ENCODE measurements at places on chromosomes 6 and 20. TPM values are rescaled to one million over a fixed set of nuclear protein-coding genes. Genes with fewer than 3 reads are reported as not detected.

GRCh38 chr6:23851522-23851921 lies 274.5 kb upstream of the NRSN1 start:
- DNase-seq, result no peak
- no peaks in the 10 kb centered on the region for H3K4me1 ChIP-seq
- H3K36me3 ChIP-seq, result no peaks in the 10 kb centered on the region
- no peak overlapping the region for H3K27ac ChIP-seq
- H3K4me3 ChIP-seq, result no peak overlapping the region

DNA sequence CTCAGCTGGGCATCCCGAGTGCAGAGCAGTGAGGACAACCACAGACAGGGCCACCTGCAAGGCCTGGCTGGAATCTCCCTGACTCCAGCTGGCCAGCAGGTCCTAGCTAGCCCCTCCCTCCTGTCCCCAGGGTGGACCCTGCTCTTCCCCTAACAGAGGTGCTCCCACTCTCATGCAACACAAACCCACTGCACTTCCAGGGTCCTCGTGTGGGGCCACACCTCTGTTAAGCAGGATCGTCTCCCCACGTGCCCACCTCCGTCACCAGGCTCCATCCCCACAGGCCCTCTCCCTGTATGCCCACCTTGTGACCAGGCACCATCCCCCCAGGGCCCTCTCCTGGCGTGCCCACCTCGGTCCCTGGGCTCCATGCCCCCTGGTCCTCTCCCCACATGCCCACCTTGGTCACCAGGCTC lies 17.3 kb downstream of the TAF4 start:
- no peak overlapping the region for H3K27ac ChIP-seq
- DNase-seq, result no peak
- H3K27me3 ChIP-seq, result no peaks in the 10 kb centered on the region
- H3K4me3 ChIP-seq, result no peak overlapping the region
- no peaks in the 10 kb centered on the region for H3K36me3 ChIP-seq

GRCh38 chr6:86251106-86251505 lies 608.4 kb upstream of the SYNCRIP start:
- no peak overlapping the region for H3K4me3 ChIP-seq
- H3K27ac ChIP-seq, result no peak overlapping the region
- no peaks in the 10 kb centered on the region for H3K27me3 ChIP-seq

The OPRM1 gene
- total RNA-seq, result not detected

DNA sequence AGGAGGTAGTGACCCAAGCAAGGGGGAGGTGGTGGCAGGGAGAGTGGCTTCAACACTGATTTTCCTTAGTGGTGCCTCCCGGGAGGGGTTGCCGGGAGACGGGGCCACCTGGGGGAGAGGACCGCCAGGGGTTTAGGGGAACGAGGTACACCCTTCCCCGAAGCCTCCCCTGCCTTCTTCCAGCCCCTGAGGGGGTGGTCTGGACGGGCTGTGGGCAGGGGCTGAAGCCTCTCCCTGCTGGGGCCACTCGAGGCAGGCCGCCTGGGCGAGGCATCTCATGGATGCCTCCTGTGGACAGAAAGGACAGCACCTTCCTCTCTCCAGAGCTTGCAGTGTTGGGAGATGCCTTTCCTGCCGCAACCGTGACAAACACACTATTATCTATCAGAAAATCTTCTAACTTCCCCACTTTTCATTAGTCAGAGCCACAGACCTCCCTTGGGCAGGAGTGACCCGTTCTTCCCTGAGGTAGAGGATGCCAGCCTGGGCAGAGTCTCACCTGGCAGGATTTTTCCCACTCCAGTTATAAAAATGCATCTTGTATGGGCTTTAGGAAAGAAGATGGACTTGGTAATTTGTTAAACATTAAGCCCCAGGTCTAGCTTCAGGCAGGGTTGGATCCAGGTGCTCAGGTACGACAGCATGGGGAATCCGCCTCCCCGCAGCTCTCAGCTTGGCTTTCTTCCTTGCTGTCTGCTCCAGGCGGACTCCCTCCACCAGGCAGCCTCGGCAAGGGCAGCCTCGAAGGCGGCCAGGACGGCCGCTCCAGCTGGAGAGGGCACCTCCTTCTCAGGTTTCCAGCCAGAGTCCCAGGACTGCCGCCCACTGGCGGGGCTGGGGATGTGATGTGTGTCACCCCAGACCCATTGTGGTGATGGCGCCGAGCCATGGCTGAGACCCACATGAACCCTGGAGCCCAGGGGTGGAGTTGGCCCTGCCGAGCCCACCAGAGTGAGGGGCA lies 11.0 kb downstream of the HRH3 start:
- peaks cover 5% of the 10 kb centered on the region for H3K4me1 ChIP-seq
- H3K27ac ChIP-seq, result no peak overlapping the region
- no peak overlapping the region for H3K4me3 ChIP-seq
- peak; percentile 73 for DNase-seq
- H3K27me3 ChIP-seq, result no peaks in the 10 kb centered on the region

Data from neural progenitor cell (in vitro differentiated cells).